ENCODE measurements at places on chromosomes 16 and 17.

DNA sequence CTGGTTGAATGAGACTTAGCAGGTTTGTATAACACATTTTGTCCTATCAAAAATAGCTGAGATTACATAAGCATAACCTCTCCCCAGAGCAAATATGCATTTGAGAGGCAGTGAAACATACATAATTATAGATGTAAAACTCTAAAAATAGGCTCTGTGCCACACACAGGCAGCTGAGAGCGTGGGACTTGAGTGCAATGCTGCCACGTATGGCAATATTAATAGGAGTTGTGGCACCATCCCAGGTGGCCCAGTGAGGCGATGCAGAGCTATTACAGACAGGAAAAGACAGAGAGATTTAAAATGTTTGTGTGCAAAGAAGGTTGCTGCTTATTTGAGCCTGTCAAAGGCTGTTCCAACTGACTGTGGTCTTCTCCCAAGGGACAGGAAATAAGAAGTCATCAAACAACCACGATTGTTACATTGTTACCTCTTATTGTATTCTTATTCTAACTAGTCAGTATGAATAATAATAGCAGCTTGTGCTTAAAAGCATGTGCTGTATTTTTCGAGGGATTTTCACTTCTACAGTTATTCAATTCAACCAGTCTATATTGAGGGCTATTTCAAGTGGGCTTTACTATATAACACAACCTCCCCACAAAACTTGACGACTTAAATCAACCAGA lies 116.5 kb downstream of the SALL1 start:
- no peak for DNase-seq

DNA sequence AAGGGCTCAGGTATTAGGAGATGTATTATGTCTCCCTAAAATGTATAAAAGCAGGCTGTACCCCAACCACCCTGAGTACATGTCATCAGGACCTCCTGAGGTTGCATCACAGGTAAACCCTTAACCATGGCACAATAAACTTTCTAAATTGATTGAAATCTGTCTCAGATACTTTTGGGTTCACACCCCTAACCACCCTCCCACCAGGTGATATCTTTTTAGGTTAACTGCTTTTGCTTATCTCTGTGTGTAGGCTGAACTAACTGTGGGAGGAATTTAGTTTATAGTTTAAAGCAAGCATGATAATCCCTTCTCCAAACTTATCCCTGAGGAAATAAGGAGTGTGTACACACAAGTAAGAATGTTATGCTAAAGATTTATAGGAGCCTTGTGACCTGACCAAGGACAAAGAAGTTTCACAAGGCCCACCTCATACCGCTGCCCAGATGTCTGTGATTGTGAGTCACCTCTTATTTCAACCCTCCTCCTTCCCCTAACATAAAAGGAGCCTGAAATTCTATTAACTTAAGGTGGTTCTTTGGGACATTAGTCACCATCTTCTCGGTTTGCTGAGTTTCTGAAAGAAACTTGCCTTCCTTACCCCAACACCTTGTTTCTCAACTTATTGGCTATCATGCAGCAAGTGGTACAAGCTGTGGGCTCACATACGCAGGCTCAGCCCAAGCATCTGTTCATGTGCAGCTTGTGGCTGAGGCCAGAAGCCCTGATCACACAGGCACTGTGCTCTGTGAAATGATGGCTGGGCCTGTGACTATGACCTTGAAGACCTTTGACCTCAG lies 11.3 kb downstream of the PRSS22 start:
- no peak for DNase-seq

- peak; percentile 75 for DNase-seq
Measured at GRCh38 chr17:81142301-81143199, 22.8 kb upstream of the PVALEF start.

DNA sequence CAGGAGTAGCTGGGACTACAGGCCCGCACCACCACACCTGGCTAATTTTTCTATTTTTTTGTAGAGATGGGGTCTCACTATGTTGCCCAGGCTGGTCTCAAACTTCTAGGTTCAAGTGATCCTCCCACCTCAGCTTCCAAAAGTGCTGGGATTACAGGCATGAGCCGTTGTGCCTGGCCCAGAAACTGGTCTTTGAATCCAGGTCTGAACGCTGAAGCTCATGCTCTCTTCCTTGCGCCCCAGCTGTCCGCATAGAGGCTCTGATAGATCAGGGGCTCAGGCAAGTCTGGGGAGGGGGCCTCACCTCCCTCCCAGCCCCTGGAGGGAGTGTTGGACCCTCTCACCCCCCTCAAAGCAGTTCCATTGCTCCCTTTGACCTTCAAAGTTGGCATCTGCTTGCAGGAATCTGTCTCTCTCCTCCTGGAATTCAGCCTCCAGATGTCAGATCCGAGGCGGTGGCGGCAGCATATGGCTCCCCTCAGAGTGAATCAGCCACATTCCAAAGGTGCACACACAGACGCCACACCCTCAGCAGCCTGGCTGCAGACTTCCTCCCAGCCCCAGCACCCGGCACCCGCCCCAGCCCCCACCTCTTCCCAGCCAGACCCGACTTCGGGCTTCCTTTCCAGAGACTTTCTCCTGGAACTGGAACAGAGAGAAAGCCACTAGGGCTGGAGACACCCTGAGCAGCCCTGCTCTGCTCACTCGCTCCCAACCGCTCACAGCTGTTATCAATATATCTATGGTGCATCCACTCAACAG lies 16.9 kb upstream of the GLIS2 start:
- DNase-seq, result peak; percentile 96

DNA sequence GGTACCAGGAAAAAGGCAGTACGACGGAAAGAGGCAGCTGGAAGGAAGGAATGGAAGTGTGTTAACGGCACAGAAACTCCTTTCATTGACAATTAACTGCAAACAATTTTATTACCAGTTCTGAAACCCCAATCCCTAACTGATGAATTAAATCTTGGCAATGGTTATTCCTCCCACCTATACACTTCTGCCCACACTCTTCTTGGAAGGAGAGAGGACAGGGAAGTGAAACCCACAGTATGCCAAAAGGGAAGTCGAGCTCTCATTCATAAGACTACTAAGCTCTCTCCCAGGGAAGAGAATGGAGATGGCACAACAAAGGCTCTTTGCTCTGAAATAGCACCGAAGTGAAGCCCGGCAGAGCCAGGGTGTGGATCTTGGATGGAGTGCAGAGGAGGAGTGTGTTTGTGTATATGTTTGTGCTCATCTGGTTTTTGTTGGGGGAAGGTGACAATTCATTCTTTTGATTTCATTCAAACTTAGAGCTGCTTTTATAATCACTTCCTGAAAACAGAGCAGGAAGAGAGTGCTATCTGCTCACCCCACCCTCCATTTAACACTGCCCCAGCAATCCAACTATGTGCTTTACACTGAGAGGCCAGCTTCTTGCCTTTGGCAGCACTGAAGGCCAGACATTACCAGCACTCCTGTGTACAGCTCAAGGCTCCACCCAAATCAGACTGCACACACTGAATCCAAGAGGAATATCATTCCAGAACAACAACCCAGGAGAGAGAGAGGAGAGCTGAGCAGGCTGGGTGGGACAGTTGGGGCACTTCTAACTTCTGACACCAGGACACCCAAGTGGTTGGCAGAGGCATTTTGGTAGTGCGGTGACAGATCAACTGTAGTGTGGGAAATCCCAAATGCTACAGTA lies 68.7 kb downstream of the HIC1 start:
- DNase-seq, result peak; percentile 43

- peak; percentile 84 for DNase-seq
Measured at GRCh38 chr16:77551357-77551756, 116.5 kb upstream of the ADAMTS18 start.

DNA sequence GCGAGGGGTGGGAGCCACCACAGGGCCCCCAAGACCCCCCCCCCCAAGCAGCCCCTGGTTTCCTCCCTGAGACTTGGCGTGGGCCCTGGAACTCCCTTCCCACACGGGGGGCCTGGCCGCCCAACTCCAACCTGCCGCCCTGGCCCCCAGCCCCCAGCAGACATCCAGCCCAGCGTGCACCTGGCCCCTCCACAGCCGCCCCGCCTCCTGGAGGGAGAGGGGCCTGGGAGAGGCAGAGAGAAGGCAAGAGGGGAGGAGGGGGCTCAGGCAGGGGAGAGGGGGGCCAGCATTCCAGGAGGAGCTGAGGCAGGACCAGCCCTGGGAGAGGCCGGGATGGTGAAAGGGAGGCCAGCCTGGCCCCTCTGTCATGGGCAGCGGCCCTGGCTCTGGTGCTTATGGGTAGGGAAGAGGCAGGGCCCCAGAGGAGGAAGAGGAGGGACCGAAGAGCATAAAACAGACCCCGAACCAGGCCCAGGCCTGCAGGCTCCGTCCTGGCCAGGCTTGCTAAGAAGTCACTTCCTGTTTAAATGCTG lies 16.7 kb downstream of the IL34 start:
- DNase-seq, result no peak

Data from fibroblast of skin of scalp (primary cell).